ENCODE measurements at places on chromosomes 6 and 20.

- DNase-seq, result no peak
These were observed 3.2 kb downstream of the ACTR5 start for GRCh38 chr20:38751360-38751976.

GRCh38 chr20:58202044-58202443 lies 26.4 kb downstream of the ANKRD60 start:
- no peak for DNase-seq

- no peak for DNase-seq
These were observed 5.4 kb upstream of the PLAGL1 start for GRCh38 chr6:144013486-144013909.

GRCh38 chr6:128070406-128070805 lies 169.5 kb upstream of the THEMIS start:
- DNase-seq, result no peak

GRCh38 chr20:23147964-23148730 lies 62.0 kb upstream of the CD93 start:
- peak; percentile 77 for DNase-seq

DNA sequence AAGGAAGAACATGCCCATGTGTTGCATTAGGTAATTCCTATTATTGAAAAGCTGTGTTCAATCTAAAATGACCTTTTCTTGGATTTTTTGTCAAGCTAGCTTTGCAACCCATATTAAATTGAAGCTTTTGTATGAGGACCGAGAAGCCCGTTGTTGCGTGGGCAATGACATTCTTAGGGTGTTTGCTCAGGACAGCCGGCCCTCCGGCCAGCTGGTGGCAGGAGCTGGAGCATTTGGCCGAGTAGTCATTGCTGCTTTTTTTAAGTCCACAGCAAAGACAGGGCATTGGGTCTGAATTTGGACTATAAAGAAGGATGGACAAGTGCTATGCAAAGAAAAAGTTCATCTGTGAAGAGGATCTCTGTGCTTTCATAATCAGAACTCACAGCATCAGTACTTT lies 365.8 kb downstream of the SAMD5 start:
- DNase-seq, result no peak

DNA sequence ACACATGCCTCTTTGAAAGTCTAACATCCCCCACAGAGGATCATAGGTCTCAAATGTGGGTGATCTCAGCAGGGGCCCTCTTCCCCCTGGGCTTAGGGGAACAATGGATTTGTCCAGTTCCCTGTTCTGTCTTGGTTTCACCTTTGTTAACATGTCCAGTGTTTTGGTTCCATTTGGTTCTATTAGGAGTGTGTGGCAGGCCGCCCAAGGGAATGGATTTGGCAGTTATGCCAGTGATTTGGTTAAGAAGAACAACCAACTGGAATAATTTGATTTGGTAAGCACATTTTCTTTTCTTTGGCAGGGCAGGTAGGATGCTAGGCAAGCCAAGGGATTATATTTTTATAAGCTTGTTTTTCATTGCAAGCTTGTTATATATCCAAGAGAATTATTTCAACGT lies 28.5 kb upstream of the ENPP1 start:
- DNase-seq, result no peak

DNA sequence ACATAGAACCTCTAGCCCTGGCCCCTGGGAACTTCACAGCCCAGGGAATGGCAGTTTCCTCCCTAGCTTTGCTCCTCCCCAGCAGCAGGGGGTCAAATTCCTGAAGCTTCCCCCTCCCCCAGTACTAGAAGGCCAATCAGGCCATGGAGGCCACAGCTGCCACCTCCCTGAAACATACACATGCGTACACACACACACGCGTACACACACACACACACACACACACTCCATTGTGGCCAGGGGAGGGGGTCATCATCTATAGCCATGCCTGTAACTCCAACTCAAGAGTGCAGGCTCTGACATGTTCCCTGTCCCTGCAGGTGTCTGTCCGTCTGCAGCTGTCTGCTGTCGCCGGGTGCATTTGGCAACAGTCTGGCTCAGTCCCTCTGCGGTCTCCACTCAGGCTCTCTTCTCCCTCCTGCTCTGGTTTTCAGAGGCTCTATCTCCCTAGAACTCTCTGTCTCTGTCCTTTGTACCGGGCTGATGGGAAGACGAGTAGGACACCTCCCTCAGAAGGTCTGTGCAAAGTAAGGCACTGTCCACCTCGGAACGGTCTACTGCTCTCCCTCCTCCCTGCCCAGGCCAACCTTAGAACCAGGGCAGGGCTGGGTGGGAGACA lies 1.4 kb downstream of the LRFN2 start:
- no peak for DNase-seq

DNA sequence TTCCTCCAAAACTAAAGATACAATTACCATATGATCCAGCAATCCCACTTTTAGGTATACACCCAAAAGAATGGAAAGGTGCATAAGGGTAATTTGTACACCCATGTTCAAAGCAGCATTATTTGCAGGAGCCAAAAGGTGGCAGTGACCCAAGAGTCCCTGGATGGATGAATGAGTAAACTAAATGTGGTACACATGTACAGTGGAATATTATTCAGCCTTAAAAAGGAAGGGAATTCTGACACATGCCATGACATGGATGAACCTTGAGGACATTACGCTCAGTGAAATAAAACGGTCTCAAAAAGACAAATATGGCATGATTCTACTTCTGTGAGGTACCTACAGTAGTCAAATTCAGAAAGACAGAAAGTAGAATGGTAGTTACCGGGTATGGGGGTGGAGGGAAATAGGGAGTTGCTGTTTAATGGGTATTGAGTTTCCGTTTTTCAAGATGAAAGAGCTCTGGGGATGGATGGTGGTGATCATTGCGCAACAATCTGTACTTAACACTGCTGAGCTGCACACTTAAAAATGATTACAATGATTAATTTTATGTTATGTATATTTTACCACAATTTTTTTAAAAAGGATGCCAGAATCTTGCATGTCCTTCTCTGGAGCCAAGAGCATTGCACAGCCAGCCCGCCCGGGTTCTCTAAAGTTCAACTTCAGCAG lies 518.9 kb upstream of the JARID2 start:
- no peak for DNase-seq

DNA sequence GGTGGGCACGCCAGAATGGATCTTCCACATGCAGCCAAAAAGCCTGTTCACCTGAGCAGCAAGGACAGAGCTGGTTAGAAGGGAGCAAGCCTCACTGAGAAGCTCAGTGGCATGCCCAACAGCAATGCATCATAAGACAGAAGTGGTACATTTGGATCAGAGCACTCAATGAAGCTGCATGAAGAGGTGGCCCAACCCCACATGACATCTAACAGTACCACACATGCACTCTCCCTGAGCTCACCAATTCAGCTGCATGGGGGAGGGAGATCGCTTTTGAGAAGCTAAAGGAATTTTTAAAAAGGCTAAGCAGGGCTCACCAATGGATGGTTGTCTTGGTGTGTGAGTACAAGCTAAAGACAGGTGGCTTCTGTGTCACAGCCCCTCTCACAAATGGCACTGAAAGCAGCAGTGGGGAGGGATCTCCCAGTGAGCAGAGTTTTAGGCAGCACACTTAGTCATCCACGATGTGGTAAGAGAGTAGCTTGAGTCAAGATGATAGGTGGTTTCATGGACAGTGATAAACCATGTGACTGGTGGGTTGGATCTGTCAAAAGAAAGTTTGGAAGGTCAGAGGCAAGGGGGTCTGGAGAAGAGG lies 166.6 kb upstream of the TAB2 start:
- DNase-seq, result no peak

DNA sequence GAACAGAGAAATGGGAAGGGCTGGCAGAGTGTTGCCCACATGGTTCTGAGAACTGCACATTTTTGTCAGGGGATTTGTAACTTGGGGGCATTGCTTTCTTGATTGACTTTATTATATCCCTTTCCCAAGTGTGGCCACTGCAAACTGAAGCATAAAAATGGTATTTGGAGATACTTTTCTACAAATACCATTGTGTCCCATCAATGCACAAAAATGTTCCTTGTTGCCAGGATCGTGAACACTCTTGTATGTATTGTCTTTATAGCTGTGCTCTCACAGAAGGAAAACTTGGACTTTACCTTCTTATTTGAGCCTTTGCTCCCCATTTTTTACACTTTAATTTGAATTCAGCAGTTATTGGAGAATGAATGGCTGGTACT lies 57.1 kb upstream of the C20orf144 start:
- DNase-seq, result no peak

- DNase-seq, result no peak
These were observed 286.6 kb downstream of the TENT5A start for GRCh38 chr6:81465859-81466258.

- no peak for DNase-seq
These were observed 134.8 kb upstream of the PHACTR3 start for GRCh38 chr20:59469267-59470252.

- DNase-seq, result no peak
These were observed 2.2 kb downstream of the BICRAL start for GRCh38 chr6:42783876-42784642.

GRCh38 chr6:108157981-108158525 lies 7.8 kb upstream of the NR2E1 start:
- no peak for DNase-seq

DNA sequence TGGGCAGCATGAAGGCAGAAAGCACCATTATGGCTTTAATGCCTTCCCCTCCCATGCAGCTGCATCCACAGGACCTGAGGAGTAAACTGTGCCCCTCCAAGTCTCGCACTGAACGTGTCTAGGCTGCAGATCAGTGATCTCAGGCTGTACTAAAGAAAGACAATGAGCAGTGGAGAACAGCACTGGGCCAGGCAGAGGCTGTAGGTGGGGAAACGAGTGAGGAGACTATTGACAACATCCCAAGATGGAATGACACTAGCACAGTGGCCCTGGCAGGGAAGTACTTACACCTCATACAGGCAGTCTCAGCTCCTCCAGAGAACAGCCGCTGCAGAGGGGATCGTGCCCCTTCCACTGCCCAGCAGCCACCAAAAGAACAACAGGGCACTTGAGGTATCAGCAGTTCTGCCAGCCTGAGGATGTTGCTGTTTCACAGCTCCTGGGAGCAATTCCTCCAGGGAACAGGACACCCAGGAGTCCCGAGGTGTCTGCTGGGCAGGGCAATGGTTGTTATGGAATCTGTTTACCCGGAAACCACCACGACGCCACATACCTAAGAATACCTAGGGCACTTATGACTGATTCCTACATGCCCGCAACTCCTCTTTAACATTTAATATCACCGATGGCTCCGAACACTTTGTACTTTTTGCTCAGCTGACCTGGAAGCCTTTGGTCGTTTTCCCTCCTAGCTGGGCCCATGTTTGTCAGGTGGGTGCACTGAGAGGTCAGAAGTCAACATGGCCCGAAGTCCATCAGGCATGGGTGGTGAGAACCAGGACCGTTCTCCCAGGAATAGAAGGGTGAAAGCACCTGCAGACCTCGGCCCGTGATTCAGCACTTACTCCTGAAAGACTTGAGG lies 79.1 kb downstream of the SLC22A23 start:
- DNase-seq, result no peak

DNA sequence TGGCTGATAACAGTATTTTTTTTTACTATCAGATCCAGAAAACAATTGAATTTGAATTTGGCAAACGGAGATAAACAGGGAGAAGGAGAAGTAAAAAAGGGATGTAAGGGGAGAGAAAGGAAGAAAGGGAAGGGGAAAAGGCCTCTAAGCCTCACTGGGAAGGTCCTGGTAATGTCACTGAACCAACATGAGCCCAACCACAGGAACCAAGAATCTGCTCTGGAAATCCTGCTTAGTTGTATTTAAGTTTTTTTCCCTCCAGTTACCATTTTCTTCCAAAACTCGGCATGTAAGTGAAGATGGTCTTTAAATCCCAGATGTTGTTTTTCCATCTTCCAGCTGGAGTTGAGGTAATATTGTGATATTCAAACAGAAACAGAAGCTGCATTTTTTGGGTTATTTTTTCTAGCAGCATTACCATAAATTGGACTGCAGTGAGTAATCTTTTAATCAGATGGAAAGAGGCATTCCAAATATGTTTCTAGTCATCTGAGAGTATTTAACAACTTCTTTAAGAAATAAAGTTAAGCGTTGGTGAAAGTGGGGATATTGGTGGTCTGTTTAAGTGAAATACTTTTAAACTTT lies 91.1 kb downstream of the TXNDC5 start:
- DNase-seq, result no peak

DNA sequence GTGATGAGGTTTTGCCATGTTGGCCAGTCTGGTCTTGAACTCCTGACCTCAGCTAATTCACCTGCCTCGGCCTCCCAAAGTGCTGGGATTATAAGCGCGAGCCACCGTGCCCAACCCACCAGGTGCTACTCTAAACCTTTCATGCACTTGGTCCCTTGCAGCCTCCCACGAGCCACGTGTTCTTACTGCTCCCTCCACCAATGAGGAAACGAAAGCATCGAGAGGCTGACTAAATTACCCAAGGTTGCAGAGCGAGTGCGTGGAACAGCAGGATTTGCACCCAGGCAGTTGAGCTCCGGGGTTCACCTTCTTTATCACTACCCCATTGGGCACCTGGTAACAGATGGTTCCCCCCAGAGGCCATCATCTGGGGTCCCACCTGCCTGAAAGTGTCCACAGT lies 208.3 kb downstream of the LY86 start:
- no peak for DNase-seq

GRCh38 chr20:33284284-33284683 lies 1.3 kb downstream of the BPIFB1 start:
- no peak for DNase-seq

GRCh38 chr6:38846844-38847243 lies 131.7 kb downstream of the DNAH8 start:
- peak; percentile 2 for DNase-seq

DNA sequence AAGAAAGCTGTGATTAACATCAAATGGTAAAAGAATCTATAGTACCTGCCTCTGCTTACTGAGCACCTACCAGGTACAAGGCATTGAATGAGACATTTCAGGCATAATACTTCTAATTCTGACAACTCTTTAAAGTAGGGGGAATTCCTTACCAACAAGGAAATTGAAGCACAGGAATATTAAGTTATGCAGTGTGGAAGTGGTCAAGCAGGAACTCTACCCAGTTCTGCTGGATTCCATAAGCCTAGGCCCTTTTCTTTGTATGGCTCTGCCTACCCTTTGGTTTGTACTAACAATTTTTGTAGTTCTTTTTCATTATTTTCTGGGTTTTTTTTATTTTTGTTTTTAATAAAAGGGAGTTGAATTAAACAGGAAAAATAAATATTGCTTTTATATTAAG lies 114.5 kb downstream of the MAP3K5 start:
- no peak for DNase-seq

- no peak for DNase-seq
These were observed 139.1 kb downstream of the CDH26 start for GRCh38 chr20:60097285-60097684.

GRCh38 chr6:46565531-46565930 lies 74.3 kb upstream of the RCAN2 start:
- no peak for DNase-seq

GRCh38 chr6:130603391-130603790 lies 223.8 kb upstream of the SMLR1 start:
- DNase-seq, result no peak
